ENCODE measurements at places on chromosomes 4 and X.

GRCh38 chr4:28675582-28675981 is 1814.9 kb downstream of the STIM2 start:
- DNase-seq, result no peak

GRCh38 chr4:173522160-173522950 is 7.7 kb downstream of the HAND2 start:
- DNase-seq, result no peak

DNA sequence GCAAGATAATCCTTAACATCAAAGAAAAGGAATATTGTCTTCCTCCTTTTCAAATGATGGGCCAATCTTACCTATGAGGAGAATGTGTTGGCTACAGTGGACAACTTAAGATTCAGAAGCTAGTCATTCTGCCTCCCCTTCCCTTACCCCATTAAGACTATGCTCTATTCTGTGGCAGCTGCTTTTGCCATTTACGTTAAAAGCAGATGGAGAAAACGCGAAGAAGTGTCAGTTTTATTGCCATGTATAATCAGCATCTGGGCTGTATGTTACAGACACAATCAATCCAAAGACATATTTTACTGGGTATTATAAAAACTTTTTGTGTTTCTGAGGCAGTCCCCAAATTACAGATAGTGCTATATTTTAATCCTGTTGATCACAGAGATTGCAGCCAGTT is 196.1 kb upstream of the PACRGL start:
- no peak for DNase-seq

GRCh38 chrX:122869171-122869570 is 314.9 kb upstream of the GRIA3 start:
- DNase-seq, result no peak

DNA sequence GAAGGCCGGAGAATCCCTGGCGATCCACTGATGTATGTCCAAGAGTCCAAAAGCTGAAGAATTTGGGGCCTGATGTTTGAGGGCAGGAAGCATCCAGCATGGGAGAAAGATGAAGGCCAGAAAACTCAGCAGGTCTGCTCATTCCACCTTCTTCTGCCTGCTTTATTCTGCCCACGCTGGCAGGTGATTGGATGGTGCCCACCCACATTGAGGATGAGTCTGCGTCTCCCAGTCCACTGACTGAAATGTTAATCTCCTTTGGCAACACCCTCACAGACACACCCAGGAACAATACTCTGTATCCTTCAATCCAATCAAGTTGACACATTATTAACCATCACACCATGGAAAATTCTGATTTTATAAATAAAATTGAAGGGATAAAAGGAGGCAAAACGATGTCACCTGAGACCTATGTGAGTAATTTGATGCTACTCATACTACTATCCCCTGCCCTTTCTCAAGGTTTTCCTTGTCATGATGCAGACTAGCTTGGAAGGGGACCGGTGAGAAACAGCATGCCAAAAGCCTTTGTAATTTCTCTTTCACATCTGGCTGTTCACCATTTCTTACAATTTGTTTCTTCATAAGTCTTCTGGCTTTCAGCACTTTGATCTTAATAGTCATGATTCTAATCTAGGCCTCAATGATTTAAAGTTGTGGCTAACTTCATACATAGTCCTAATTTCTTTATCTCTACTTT is 9.7 kb upstream of the PYURF start:
- no peak for DNase-seq

- DNase-seq, result no peak
These were observed 11.2 kb downstream of the CITED1 start for GRCh38 chrX:72294497-72294896.

DNA sequence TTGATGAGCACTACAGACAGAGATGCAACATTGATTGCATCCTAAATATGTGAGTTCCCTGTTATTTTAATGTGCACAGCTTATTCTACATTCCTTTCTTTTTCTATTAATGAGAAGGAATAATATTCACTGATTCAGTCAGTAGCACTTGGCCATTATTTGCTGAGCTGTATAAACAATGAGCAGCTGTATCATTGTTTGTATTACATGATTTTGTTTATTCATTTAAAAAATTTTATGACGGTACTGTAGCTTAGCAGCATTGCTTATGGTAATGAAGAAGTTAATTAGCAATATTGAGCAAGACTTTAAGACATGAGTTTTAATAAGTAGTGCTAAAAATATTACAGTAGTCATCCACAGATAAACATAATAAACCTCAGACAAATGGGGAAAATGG is 582.0 kb downstream of the ADGRL3 start:
- DNase-seq, result no peak

DNA sequence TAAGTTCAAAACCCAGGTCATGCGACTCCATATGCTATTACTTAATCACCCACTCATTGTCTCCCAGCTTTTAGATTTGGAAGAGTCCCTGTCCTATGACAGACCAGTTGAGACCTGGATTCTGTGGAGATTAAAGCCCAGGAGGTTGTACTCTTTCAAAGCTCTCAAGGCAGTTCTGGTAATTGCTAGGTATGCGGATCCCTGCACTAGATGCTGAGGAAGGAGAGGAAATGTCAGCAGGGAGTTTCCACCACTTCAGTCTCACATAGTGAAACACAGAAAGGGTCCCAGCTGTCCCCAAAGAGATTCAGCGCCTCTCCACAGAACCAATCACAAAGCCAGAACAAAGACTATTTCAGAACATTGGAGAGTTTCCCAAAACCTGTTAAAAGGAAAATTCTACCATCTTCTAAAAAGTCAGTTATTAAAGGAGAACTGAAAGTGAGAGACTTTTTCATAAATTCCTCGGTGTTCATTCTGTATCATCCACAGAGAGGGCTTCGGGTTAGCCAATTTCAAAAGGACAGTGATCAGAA is 53.4 kb downstream of the IRF2 start:
- no peak for DNase-seq

DNA sequence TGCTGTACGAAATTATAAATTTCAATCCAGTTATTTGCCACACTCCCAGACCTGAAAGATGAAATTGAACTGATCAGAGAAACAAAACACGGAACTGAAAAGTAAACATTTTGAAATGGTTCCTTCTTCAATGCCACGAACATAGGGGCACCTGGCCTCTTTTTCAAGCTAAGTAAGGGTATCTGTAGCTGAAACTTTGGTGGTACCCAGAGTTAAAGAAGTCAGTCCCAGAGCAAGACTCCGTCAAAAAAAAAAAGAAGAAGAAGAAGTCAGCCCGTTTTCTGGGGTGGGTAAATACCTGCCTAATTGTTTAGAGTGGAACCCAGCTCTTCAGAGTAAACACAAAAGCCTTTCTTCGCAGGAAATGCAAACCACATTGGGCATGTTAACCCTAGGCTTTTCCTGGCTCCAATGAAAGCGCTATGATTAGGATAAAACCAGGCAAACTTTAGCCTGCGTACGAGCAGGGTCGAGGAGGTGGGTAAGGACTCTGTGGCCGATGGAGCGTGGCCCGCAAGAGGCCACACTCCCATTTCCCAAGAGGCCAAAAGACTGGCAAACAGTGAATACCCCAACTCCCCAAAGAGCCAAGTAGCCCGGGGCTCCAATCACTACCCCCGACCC is 1.3 kb downstream of the ANTXR2 start:
- DNase-seq, result no peak

Data from activated CD4-positive, alpha-beta T cell treated with anti-CD3 and anti-CD28 coated beads for 24 hours (primary cell).